Stimulated activated CD4-positive, alpha-beta T cell treated with anti-CD3 and anti-CD28 coated beads, Interleukin-12 subunit alpha, Interleukin-12 subunit beta, amount 100 ng/mL, for 48 hours (primary cell): ENCODE measurements at places on chromosomes 5 and 9.

DNA sequence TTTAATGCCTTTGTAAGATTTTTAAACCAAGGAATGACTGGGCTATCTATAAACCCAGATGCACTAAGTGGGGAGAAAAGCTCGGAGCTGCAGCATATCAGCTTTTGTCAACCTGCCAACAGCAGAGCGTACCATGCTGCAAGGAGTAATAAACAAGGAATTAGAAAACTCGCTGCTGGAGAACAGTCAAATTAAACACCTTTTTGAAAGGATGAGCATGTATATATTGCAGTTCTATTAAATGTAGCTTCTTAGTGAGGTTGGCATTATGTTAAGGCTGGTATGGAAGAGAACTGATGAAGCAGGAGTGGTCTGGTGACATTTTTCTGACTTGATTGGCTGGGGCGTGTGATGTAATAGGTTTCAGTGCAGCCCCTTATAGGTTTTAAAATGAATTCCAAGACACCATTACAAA, 74.7 kb downstream of the PIK3R1 start:
- DNase-seq, result no peak

DNA sequence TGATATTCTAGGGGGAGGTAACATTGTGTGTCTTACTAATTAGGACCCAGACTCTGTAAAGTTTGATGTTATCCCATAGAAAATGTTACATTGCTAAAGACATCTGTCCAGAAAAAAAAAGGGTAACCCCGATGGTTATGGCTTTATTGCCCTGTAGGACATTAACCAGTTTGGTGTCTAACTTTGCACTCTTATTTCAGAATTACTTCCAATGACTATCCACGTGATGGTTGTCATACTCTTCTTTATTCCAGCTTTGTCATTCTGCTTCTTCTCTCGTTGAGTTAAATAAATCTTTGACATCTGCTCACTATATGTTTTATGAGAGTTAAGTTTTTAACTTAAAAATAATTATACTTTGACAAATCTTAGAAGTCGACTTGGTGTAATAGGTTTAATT, 180.4 kb upstream of the ANKRD55 start:
- no peak for DNase-seq

DNA sequence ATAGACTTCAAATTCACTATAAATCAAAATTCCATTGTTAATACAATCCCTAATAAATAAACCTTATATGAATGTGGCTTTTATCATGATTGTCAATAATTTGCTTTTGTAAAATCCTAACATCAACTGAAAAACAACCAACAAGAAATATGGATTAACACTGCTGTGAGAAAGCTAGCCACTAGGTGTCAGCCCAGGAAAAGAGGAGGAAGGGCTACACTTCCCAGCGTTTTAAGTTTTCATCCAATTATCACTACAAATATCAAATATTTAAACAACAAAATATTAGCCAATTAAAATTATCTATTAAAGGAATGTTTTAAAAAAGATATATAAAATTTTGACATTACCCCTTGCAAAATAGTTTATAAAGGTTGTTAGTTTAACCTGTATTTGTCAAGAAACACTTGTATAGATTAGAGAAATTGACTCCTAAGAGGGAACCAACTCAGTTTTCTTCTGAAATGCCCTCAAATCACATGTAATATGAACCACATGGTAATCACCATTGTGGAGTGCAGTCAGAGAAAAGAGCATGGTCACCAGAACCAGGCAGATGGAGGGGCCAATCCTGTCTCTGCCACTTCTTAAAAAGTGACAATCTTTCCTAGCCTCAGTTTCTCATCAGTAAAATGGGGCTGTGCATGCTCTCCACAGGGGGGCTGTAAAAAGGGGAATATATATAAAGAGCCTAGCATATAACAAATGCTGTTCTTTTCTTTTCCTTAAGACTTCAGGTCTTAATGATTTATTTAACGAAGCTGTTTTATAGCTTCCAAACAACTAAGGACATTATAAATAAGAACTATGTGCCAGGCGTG, 188.2 kb downstream of the CRB2 start:
- peak; percentile 24 for DNase-seq

DNA sequence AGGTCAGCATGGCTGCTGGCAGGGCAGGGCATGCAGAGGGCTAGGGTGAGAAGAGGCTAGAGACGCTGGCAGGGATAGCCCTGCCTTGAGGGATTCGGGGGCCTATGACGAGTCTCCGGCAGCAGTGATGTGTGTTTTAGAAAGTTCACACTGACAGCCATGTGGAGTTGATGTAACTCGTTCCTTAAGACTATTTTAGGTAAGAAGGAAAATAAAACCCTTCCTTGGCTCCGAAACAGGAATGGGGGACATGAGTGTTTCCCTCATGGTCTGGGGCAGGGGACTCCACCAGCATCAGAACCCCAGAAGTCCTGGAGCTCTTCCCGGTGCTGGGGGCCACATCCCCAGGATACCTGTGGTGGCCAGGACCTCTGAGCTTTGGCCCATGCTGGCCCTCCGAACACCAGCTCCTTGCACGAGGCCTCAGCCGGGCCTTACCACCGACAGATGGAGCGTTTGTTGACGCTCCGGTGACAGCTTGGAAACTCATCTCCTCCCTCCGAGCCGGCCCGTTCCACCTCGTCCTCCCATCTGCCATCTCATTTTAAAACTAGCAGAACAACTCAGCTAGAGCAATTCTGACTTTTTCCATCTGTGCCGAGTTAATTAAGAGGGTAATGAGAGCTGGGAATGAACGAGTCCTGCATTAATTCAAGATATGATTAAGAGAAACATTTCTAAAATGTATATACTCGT, 337.7 kb downstream of the CDK5RAP2 start:
- no peak for DNase-seq

- DNase-seq, result no peak
These were observed 22.8 kb downstream of the CSNK1A1 start for GRCh38 chr5:149528281-149529060.
